CD4-positive, alpha-beta T cell treated with Interleukin-2 at 100 ng/mL for 4 hours (primary cell): ENCODE measurements at places on chromosomes 5 and 9.

DNA sequence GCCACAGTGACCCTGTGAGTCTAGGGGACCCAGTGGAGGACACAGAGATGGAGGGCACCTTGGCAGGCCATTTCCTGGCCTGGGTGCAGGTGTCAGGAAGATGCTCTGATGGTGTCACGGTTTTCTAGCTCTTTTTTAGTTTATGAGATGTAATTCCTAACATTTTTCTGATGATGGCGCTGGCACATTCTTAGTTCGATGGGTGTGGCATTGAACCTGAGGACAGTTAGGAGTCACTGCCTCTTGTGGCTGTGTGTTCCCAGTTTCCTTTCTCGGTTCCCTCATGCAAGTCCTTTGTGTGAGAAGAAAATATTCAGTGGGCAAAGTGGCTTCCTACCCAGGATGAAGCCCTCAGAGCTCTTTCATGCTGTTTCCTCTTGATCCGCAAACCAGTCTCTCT, 129.4 kb upstream of the ICE1 start:
- no peak for DNase-seq

- DNase-seq = peak; percentile 4
Observed at GRCh38 chr5:178895615-178896571, at the start of gene ZFP2. TSS of gene ZFP2 (plus strand) at chr5:178895913. CDS start at chr5:178931314, 35,401 bp downstream.

GRCh38 chr5:113488645-113489184, 462 bp upstream of the MCC start:
- DNase-seq = no peak

DNA sequence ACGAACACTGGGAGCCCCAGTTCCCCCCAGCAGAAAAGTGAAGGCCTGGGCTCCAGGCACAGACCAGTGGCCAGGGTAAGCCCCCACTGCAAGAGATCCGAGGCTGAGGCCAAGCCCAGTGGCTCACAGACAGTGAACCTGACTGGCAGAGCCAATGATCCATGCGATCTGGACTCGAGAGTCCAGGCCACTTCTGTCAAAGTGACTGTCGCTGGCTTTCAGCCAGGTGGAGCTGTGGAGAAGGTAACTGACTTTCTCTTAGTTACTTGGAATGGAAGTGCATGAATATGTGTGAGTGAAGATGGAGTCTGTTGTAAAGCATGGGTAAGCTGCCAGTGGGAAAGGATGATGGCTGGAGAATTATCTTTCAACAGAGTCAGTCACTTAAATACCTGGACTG, 99.7 kb downstream of the GOLPH3 start:
- no peak for DNase-seq

- no peak for DNase-seq
Observed at GRCh38 chr5:113269023-113269997, 165.5 kb downstream of the TSSK1B start.
